GM04503 (cell line): ENCODE measurements at places on chromosomes 1 and 21.
A peak's percentile ranks its signal among the peaks of the same experiment; 100 is the strongest.

DNA sequence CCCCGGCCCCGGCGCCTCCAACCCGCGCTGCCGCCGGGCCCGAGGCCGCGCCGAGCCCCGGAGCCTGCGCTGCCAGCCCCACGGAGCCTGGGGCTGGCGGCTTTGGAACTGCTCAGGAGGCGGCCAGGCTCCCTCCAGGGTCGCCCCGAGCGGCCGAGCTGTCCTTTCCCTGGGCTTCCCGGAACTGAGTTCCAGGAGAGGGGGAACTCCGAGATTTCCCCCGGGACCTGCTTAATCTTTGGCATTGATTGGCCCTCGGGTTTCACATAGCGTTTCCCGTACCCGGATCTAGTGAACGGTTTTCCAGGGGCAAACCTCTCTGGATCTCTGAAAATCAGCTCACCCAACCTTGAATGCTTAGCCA is 504 bp downstream of the H6PD start:
- no peak for DNase-seq

GRCh38 chr1:205286335-205286950 is 35.1 kb downstream of the NUAK2 start:
- no peak for DNase-seq

DNA sequence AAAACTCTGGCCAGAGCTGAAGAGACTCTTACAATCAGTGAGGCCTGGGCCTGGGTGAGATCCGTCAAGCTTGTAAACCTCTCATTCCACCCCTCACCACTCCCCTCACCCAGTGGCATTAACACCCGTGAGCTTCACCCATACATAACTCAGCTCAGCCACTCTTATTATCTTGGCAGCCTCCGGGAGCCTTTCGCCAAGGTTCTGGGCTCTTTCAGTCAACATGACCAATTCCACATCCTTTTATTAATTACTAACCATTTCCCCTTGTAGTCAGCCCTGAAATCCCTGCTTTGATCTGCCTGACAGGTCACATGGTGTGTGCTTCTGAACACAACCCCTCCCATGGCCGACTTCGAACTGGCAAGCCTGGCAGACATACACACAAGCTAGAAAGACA is 134.8 kb downstream of the SETD4 start:
- DNase-seq: no peak

DNA sequence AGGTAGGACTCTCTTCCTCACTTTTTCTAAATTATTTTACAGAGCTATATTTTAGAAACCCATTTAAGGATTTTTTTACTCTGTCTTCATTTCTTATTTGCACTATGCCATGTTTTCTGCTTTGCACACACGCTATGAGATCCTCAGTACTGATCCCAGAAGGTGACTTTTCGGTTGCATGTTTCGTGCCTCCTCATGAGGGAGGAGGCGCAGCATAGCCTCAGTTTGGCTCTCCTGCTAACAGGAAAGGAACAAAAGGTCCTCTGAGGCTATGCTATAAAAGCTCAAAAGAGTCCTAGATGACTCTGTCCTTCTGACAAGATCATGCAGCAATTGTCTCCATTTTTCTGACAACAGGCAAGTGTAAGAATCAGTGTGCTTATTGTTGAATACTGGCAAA is 189.7 kb downstream of the GPR52 start:
- DNase-seq: no peak

DNA sequence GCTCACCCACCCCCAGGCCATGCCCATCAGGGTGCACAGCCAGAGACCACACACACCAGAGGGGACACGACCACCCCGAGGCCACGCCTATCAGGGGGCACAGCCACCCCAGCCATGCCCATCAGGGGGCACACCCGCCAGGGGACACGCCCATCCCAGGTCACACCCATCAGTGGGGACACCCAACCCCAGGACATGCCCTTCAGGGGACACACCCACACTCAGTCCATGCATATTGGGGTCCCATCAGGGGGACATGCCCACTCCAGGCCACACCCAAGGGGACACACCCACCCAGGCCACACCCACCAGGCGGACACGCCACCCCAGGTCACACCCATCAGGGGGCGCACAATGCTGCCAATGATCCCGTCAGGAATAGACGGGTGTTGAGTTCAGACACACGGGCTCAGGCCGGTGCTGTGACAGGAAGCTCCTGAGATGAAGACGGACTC is 20.7 kb downstream of the MCM3AP start:
- DNase-seq: no peak

- no peak for DNase-seq
Observed at GRCh38 chr1:204190212-204191211, 5.8 kb downstream of the KISS1 start.

- no peak for DNase-seq
Observed at GRCh38 chr1:156807627-156808026, 9.0 kb downstream of the SH2D2A start.

GRCh38 chr1:43537423-43538142 is 6.9 kb downstream of the PTPRF start:
- DNase-seq: no peak

DNA sequence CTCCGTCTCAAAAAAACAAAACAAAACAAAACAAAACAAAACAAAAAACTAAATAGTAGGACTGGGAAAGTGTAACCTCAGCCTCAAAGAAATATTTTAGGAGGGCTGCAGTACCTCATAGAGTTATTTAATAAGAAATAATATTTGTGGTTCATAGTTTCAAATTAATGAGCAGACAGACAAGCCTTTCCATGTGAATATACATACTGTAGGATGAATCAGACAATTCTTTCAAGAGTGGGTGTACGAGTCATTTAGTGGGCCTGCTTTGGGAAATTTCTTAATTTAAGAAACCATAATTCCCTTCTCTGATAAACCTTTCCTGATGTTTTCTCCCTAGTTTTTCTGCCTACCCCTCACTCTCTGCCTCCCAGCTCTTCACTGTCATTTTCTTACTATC is 52.5 kb downstream of the CDC14A start:
- peak; percentile 8 for DNase-seq

- no peak for DNase-seq
Observed at GRCh38 chr21:31198575-31198974, 145.5 kb downstream of the TIAM1 start.
